Activated CD4-positive, alpha-beta T cell treated with anti-CD3 and anti-CD28 coated beads for 36 hours (primary cell): ENCODE measurements at places on chromosomes 3 and 15.

DNA sequence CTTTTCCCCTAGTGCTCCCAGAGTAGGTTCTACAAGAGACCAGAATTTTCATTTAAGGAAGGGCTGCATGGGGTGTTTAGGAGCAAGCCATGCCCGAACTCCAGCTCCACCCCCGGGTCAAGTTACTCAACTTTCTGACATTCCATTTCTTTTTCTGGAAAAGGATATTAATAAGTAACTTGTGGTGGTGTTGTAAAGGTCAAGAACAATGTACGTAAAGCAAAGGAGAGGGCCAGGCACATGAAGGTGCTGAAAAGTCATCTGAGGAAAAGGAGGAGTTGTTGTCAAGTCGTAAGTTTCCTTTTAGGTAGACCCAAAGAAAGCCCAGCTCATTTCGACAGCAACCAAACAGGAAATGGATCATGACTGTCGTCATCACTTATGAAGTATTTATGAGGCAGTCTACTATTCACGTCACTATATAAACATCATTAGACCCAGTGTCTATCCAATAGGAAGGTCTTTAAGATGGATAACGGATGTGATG, 319.6 kb upstream of the IL12A start:
- no peaks in the 10 kb centered on the region for H3K27me3 ChIP-seq
- H3K4me3 ChIP-seq: no peak overlapping the region
- H3K4me1 ChIP-seq: no peaks in the 10 kb centered on the region
- no peak for DNase-seq

DNA sequence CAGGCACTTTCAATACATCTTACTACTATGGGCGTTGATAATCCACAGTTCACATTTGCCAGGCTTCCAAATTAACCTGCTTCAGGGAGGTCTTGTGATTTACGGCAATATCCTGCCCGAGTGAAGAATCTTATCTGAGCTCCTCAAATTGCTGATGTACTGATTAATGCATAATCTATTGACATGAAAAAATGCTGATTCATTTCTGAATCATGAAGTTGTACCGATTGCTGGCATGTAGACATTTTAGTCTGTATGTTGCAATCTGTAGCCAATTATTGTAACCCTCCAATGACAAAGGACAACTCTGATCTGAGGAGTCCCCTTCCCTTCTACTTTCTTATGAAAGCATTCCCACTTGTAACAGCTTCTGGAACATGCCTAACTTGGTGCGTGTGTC, 97.2 kb downstream of the SEC22A start:
- no peak overlapping the region for H3K4me3 ChIP-seq
- H3K27ac ChIP-seq: no peak overlapping the region
- DNase-seq: no peak
- H3K36me3 ChIP-seq: no peaks in the 10 kb centered on the region
- H3K27me3 ChIP-seq: no peaks in the 10 kb centered on the region

- no peaks in the 10 kb centered on the region for H3K27me3 ChIP-seq
- H3K4me3 ChIP-seq: no peak overlapping the region
- H3K36me3 ChIP-seq: no peaks in the 10 kb centered on the region
- H3K4me1 ChIP-seq: peaks cover 55% of the 10 kb centered on the region
Observed at GRCh38 chr15:31268911-31269784, 57.5 kb upstream of the KLF13 start.

GRCh38 chr15:97840501-97840900, 120.0 kb upstream of the ARRDC4 start:
- H3K4me3 ChIP-seq: no peak overlapping the region
- H3K36me3 ChIP-seq: no peaks in the 10 kb centered on the region
- no peaks in the 10 kb centered on the region for H3K4me1 ChIP-seq

DNA sequence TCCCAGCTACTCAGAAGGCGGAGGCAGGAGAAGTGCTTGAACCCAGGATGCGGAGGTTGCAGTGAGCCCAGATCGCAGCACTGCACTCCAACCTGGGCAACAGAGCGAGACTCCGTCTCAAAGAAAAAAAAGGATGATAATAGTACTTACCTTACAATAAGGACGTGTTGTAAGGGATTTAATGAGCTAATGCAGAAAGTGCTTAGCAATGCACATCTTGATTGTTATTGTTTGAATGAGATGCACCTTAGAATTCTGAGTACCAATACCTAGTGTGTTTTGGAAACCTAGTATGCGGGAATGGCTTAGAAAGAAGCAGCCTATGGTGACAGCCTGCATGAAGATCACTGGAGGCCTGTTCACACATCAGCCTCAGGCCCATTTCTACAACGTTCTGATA, 19.5 kb downstream of the SNUPN start:
- no peak overlapping the region for H3K4me3 ChIP-seq
- peaks cover 40% of the 10 kb centered on the region for H3K4me1 ChIP-seq
- peak overlapping the region; percentile 88 for H3K27ac ChIP-seq
- DNase-seq: no peak

DNA sequence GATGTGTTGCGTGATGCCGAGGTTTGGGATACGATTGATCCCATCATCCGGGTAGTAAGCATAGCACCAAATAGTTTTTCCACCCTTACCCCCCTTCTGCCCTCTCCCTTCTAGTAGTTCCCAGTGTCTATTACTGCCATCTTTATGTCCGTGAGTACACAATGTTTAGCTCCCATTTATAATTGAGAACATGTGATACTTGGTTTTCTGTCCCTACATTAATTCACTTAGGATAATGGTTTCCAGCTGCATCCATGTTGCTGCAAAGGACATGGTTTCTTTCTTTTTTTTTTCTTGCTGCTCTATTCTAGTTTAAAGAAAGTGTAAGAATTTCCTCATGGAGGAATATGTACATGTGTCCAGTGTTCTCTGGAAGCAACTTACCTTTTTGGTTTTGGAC, 51.8 kb downstream of the NSUN3 start:
- no peaks in the 10 kb centered on the region for H3K27me3 ChIP-seq
- no peak for DNase-seq
- H3K27ac ChIP-seq: no peak overlapping the region
- no peak overlapping the region for H3K4me3 ChIP-seq
- peaks cover 3% of the 10 kb centered on the region for H3K4me1 ChIP-seq
- peaks cover 12% of the 10 kb centered on the region for H3K36me3 ChIP-seq

- H3K27me3 ChIP-seq: peaks cover 8% of the 10 kb centered on the region
- no peak overlapping the region for H3K4me3 ChIP-seq
- DNase-seq: no peak
- H3K36me3 ChIP-seq: no peaks in the 10 kb centered on the region
- peaks cover 12% of the 10 kb centered on the region for H3K4me1 ChIP-seq
- H3K27ac ChIP-seq: no peak overlapping the region
Observed at GRCh38 chr15:70633103-70633831, 130.1 kb downstream of the UACA start.

DNA sequence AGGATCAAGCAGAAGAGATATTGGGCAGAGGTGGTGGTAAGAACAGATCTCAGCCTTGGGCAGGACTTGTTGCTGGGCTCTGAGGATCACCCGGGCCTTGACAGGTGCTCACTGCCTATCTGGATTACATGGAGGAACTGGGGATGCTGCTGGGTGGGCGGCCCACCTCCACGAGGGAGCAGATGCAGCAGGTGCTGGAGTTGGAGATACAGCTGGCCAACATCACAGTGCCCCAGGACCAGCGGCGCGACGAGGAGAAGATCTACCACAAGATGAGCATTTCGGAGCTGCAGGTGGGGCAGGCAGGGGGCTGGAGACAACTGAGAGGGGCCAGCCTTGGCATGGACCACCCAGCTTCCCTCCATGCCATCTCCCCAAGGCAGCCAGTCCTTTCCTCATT, 7.9 kb downstream of the ECE2 start:
- H3K36me3 ChIP-seq: no peaks in the 10 kb centered on the region
- no peak for DNase-seq
- no peaks in the 10 kb centered on the region for H3K4me1 ChIP-seq
- H3K27ac ChIP-seq: no peak overlapping the region

DNA sequence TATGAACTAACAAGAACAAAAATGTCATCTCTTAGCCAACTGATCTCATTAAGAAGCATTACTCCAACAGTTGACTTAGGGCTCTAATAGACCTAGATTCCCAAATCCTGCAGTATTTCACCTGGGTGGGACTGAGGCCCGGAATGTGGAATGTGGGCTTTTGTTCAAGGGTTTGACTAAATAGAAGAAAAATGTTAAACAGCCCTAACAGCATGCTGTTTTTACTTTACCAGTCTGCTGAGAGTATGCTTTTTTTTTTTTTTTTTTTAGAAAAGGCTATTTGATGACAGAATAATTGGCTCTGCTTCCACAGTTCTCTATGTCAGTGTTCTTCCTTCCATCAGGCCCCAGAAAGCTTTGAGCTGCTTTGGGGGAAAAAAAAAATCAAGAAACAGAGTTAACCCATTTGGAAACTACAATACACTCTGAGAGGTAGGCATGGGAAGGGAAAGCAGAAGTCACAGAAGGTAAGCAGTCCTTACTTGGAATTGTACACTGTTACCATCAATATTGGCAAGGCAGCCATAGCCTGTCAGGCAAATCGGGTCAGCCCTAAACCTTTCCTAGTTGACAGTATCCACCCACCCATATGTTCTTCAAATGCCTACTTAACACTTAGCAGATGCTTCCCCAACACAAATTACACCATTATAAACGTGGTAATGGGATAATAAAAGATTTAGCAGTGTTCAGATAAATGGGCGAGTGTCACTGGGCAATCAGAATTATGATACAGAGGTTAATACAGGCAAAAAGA, 224.2 kb downstream of the CNTN3 start:
- no peak overlapping the region for H3K27ac ChIP-seq
- H3K36me3 ChIP-seq: no peaks in the 10 kb centered on the region
- DNase-seq: no peak
- no peaks in the 10 kb centered on the region for H3K27me3 ChIP-seq
- H3K4me3 ChIP-seq: no peak overlapping the region

DNA sequence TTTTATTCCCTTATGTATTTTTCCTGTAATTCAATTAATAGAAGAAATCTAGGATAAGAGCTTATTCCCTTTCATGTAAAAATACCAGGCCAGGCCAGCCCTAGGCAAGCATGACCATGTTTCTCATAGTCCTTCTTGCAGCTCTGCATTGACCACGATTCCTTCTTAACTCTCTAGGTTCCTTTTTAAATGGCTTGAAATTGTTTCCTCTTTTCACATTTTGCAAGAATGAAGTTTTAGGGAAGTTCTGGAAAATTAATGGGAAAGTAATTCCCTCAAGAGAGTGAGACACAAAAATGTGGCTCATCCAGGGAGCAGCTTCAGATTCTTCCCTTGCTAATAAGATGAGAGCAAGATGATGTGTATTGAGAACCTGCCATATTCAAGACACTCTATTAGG, 116.5 kb upstream of the FGF7 start:
- no peak overlapping the region for H3K27ac ChIP-seq
- peaks cover 33% of the 10 kb centered on the region for H3K36me3 ChIP-seq
- peaks cover 5% of the 10 kb centered on the region for H3K4me1 ChIP-seq
- H3K4me3 ChIP-seq: no peak overlapping the region

- H3K4me1 ChIP-seq: peaks cover 2% of the 10 kb centered on the region
- no peak overlapping the region for H3K4me3 ChIP-seq
- DNase-seq: no peak
- peaks cover 44% of the 10 kb centered on the region for H3K27me3 ChIP-seq
- H3K36me3 ChIP-seq: no peaks in the 10 kb centered on the region
Observed at GRCh38 chr15:47720555-47720954, 3.2 kb downstream of the SEMA6D start.

DNA sequence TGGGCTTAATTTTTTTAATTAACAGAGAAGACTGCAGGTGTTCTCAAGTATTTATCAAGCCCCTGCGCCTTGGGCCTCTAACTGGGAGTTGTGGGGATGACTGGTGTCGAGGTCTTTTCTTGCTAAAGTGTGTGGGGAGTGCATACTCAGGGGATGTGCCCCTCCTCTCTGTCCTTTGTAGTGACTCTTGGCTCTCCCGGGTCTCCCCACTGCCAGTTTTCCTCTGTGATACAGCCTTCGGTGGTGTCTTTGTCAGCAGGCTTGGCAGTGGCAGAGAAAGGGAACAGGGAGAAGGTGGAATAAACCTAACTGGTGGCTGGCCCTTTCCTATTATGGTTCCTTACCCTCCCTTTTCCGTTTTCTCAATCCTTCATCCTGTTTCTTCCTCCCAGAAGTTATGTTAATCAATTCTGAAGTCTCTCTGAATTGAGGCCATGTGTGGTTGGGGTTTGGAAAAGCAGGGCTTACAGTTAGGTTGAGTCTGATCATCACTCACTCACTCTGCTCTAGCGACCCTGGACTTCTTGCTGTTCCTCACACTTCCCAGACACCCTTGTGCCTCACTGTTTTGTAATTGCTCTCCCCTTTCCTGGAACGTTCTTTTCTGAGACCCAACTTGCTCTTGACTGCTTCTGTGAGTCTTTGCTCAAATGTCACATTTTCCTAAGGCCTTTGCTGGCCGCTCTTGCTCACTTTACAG, 158.1 kb downstream of the PTPRG start:
- no peak for DNase-seq
- no peak overlapping the region for H3K27ac ChIP-seq
- no peak overlapping the region for H3K4me3 ChIP-seq
- H3K27me3 ChIP-seq: peaks cover 4% of the 10 kb centered on the region

DNA sequence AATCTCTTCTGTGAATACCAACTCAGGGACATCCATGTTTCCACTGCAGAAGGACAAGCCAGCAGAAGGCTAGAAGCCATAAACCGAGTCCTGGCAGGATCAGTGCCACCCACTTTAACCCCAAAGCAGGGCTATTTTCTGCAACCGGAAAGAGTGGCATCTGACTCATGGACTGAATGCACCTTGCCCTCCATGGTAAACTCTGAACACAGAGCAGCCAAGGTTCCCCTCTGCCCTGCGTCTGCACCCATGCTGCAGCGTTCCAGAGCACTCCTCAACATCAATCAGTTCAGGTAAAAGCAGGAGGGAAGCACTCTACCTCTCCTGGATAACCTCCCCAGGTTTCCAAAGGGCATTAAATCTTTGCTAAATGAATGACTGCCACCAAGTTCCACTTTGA, 801 bp upstream of the NGRN start:
- no peaks in the 10 kb centered on the region for H3K27me3 ChIP-seq
- DNase-seq: peak; percentile 64
- peaks cover 32% of the 10 kb centered on the region for H3K4me1 ChIP-seq
- peaks cover 23% of the 10 kb centered on the region for H3K36me3 ChIP-seq
- peak overlapping the region; percentile 99 for H3K27ac ChIP-seq
- peak overlapping the region; percentile 98 for H3K4me3 ChIP-seq

- peaks cover 25% of the 10 kb centered on the region for H3K36me3 ChIP-seq
- peak overlapping the region; percentile 79 for H3K4me3 ChIP-seq
- H3K4me1 ChIP-seq: peaks cover 55% of the 10 kb centered on the region
Observed at GRCh38 chr3:152266221-152266995, 2.3 kb upstream of the MBNL1 start.

GRCh38 chr15:66730168-66731021, 28.4 kb downstream of the SMAD6 start:
- H3K4me1 ChIP-seq: no peaks in the 10 kb centered on the region
- no peak overlapping the region for H3K27ac ChIP-seq
- H3K36me3 ChIP-seq: no peaks in the 10 kb centered on the region
- peaks cover 3% of the 10 kb centered on the region for H3K27me3 ChIP-seq

GRCh38 chr3:102104033-102104432, 254.7 kb downstream of the NFKBIZ start:
- DNase-seq: no peak
- peaks cover 5% of the 10 kb centered on the region for H3K36me3 ChIP-seq
- no peak overlapping the region for H3K4me3 ChIP-seq
- no peak overlapping the region for H3K27ac ChIP-seq
- peaks cover 19% of the 10 kb centered on the region for H3K4me1 ChIP-seq
- H3K27me3 ChIP-seq: no peaks in the 10 kb centered on the region

- H3K27me3 ChIP-seq: no peaks in the 10 kb centered on the region
- H3K4me1 ChIP-seq: no peaks in the 10 kb centered on the region
- no peak overlapping the region for H3K4me3 ChIP-seq
- no peak for DNase-seq
Observed at GRCh38 chr15:68316061-68316804, 38.7 kb downstream of the FEM1B start.
